ENCODE measurements at places on chromosomes 12 and 14.

DNA sequence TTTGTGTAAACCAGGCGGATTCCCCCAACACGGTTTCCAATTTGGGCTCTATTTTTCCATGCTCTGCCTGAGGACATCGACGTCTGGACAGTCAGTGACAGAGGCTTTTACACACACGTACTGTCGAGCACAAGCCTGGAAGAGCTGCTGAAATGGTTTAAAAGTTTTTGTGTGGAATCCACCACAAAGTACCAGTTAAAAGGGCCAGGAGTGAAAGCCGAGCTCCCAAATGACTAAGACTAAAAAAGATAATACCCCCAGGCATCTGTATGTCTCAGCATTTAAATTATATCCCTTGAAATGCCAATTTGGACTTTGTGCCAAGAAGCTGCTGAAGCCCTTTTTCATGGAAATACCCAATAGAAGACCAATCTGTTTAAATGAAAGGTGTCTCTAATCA, 173.2 kb downstream of the EGLN3 start:
- DNase-seq: no peak

- no peak for DNase-seq
These were observed 25.2 kb upstream of the NCOR2 start for GRCh38 chr12:124592481-124593160.

DNA sequence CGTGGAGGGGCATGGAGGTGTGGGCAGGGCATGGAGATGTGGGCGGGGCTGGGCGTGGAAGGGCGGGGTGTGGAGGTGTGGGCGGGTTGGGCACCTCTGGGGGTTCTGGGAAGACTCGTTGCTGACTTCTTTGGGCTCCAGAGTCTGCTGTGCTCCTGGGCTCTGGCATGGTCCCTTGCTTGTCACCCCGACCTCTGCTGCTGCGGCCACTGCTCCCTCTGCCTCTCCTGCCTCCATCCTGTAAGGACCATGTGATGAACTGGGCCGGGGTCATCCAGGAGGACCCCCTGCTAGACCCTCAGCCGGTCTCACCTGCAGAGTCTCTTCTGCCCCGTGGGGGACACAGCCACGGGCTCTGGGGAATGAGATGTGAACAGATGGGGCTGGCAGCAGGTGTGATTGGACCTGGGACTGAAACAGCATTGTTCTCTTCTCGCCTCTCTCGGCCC, 15.3 kb downstream of the NOC4L start:
- DNase-seq: no peak

- no peak for DNase-seq
These were observed 267.3 kb downstream of the SNAPC1 start for GRCh38 chr14:62029569-62029924.

DNA sequence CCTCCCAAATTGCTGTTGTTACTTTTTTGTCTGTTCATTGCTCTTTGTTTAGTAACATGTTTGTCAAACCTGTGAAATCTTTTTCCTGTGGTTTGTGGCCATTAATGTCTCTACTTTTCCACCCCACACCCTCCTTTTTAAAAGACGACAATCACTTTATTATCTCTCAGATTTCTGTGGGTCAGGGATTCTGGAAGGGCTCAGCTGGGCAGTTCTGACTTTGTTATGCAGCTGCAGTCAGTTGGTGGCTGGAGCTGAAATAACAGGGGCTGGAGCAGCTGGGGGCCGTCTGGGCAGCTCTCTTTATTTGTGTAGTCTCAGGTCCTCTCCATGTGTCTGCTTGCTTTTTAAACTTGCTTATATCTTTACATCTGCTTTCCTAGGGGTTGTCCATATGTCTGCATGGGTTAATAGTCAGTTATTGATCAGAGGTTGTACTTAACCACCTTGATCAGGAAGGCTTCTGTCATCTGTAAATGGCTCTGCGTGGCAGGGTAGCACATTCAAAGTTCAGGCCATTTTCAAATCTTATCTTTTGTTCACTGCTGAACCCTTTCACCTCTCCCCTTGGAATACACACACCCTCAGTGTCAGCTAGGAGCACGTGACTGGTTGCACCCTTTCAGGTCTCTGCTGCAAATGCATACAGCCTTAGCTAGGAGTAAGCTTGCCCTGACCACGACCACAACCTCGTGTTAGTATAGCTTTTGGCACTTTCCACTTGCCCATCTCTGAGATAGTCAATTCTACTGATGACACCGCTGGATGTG, 27.9 kb downstream of the BORCS5 start:
- DNase-seq: no peak

DNA sequence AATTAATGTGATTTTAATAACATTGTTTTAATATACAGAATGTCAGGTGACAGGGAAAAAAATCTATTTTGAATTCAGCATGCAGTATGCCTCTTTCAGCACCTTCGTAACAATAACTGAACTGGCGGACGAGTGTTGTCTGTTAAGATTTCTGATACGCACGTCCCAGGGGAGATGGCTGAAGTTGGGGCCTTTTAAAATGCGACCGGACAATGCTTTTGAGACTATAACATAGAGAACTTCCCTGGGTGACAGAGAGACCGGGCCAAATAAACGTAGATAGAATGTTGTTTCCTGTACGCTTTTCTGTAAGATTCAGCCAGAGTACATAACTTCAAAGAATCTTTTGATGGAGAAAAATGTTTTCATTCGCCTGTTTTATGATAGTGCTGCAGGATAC, 239.7 kb downstream of the EGLN3 start:
- no peak for DNase-seq

DNA sequence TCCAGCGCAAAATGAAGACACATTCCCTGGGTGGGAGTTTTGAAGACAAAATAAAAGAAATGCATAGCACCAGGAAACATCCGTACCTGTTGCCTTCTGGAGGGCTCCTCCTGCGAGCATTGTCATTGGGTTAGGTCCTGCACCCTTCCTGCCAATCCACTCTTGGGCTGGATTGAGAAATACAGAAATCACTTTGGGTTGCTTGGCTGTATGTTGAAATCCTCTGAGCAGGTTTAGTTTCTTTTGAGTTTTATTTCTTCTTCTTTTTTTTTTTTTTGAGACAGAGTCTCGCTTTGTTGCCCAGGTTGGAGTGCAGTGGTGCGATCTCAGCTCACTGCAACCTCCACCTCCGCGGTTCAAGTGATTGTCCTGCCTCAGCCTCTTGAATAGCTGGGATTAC, 67.6 kb downstream of the ARF6 start:
- no peak for DNase-seq

- no peak for DNase-seq
These were observed 7.6 kb downstream of the BDKRB1 start for GRCh38 chr14:96263347-96264199.

Measured in stimulated activated CD4-positive, alpha-beta T cell treated with anti-CD3 and anti-CD28 coated beads, Interleukin-12 subunit alpha, Interleukin-12 subunit beta, amount 100 ng/mL, for 4 hours (primary cell).